ENCODE measurements at places on chromosomes 6 and 20.

GRCh38 chr20:48154040-48154765 lies 368.9 kb upstream of the SULF2 start:
- no peak for DNase-seq

GRCh38 chr20:63808964-63809674 lies 21.9 kb downstream of the ZBTB46 start:
- no peak for DNase-seq

- no peak for DNase-seq
Observed at GRCh38 chr6:56160489-56160888, 86.9 kb downstream of the COL21A1 start.

GRCh38 chr20:37235065-37235464 lies 26.5 kb downstream of the GHRH start:
- no peak for DNase-seq

DNA sequence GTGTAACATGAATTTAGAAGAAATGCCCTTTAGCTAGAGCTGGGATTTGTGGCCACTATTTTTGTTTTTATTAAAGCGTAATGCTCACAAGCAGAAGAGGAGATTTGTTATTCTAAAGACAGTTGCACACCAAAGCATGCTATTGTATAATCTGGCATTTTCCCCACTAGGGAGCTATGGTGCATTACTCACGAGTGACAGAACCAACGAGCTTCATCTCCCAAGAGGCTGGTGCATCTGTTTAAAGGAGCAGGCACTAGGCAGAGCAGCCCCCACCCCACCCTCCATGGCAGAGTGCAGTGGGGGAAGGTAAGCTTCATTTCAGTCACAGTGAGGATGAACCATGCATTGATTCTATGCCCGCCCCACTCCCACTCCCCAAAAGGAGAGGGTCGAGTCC lies 287.3 kb upstream of the TSHZ2 start:
- no peak for DNase-seq

DNA sequence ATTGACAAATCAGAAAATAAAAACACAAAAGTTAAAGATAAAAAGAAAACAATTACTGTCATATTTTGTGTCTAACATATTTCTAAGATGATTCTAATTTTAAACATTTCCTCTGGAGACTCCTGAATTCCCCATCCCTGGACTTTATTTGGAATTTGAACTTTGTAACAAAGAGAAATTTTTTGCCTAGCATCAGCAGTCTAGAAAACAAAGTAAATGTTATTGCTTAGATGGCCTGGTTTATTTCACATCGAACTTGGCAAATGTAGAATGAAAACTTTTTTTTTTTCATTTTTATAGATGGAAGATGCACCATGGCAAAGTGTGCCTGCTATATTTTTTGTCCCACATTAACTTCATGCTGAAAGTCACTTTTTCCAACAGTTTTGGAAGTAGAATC lies 159.1 kb downstream of the TBX18 start:
- DNase-seq: no peak

DNA sequence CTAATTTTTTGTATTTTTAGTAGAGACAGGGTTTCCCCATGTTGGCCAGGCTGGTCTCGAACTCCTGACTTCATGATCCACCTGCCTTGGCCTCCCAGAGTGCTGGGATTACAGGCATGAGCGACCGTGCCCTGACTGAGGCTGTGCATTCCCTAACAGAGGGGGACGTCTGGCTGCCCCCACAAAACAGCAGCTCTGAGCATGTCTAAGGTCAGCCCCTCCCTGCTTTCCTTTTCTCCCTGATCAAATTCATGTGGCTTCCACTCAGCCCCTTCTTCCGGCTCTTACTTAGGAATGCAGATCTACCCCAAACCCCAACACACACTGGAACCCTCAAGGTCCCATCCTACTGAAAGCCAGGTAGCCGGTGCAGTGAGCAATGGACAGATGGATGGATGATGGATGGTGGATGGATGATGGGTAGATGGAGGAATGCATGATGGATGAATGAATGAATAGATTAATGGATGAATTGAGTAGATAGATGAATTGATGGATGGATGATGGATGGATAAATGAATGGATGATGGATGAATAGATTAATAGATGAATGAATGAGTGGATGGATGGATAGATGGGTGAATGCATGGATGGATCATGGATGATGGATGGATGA lies 91.5 kb upstream of the BHLHE23 start:
- no peak for DNase-seq

DNA sequence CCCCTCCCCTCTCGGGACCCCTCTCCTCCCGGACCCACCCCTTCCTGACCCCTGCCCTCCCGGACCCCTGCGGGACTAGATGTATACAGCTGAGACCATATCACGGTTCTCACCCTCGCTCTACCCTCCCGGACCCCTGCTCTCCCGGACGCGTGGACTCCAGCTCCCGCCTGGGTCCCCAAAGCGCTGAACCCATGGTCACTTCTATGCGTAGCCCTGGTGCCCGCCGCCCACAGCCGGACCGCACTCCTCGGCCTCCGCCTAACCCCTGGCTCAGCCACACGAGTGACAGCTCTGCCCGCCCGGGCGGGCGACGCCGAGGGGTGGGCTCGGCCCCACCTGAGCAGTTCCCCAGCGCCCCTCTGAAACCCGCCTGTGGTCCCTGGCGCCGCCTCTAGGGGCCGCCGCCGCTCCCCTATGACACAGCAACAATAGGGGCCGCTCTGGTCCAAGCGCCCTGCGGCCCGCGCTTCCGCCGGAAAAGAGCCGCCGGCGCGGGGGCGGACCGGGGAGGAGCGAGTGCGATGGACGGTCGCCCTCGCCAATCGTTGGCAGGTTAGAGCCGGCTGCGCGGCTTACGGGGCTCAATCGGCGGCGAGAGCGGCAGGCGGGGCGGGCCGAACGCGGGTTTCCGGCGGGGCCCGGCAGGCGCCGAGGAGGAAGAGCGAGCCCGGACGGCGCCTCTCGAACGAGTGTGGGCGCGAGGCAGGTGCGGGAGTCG lies at the start of gene ADRM1:
Gene ADRM1, plus strand, starts transcription at position 657 of the 721 bp plus-strand sequence. CDS start 572 bp downstream, outside the sequence.
- peak; percentile 93 for DNase-seq

DNA sequence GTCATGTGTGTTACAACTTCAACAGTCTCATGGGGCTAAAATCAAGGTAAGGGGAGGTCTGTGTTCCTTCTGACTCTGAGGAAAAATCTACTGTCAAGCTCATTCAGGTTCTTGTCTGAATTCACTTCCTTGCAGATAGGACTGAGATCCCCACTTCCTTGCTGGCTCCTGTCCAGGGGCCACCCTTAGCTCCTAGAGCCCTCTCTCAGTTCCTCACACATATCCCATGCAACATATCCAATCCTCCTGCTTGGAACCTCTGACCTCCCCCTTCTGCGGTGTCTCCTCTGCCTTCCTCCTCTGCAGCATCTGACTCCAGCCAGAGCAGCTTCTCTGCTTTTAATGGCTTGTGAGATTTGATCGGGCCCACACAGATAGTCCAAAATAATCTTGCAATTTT lies 27.1 kb upstream of the MICB start:
- no peak for DNase-seq

- DNase-seq: no peak
Observed at GRCh38 chr6:13991393-13991792, 66.6 kb downstream of the RNF182 start.

- no peak for DNase-seq
Observed at GRCh38 chr6:32317541-32317940, 54.2 kb downstream of the TSBP1 start.

GRCh38 chr20:50304923-50305635 lies 114.4 kb downstream of the CEBPB start:
- DNase-seq: peak; percentile 96

DNA sequence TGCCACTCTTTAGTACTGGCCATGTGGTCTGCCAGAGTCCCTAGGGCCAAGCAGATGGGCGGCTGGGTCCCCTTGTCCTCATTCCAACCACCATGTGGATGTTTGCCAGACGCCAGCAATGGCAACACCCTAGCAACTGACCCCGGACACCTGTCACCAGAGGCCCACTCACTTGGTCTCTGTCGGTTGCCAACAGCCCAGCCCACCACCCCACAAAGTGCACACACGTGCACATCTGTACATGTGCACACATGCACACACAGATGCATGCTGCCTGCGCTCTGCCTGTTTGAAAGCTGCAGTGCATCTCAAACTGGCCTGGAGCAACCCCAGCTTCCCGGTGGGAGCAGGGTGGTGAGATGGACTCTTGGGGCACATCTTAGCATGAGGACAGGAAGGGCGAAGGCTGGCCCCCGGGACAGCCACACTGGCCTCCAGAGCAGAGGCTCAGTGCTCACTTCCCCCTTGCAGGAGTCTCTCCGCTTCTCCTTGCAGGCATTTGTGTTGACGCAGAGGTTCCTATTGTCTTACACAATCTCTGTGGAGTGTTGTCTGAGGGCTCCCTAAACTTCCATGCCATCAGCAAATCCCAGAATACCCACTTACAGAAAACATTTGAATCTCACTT lies 54.0 kb downstream of the PSMG4 start:
- DNase-seq: no peak

DNA sequence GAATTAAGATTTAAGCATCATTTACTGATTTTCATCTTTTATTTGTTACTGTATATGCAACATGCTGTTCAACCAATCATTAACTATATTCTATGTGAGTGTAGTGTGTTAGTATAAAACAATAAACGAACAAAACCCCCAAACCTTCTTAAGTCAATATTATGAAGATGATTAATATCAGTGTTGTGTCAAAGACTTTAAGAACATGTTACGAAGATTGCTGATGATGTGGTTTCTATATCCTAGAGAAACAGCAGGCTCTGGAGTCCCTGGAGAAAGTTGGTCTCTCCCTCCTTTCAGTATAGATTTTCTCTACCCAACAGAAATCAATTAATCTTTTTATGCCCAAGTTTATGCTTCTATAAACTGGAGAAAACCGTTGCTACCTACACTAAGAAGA lies 393.8 kb upstream of the HSF2 start:
- no peak for DNase-seq

- DNase-seq: no peak
Observed at GRCh38 chr6:165486183-165487137, 176.6 kb downstream of the PDE10A start.

GRCh38 chr6:150686566-150686965 lies 86.9 kb downstream of the PLEKHG1 start:
- no peak for DNase-seq

- DNase-seq: no peak
Observed at GRCh38 chr6:74181471-74181870, 485.5 kb downstream of the CD109 start.

GRCh38 chr6:150981095-150981494 lies 115.6 kb downstream of the MTHFD1L start:
- DNase-seq: no peak

GRCh38 chr20:39117491-39117890 lies 155.3 kb downstream of the DHX35 start:
- DNase-seq: no peak
